ENCODE measurements at places on chromosomes 1 and 21. TPM values are rescaled to one million over a fixed set of nuclear protein-coding genes. Genes with fewer than 3 reads are reported as not detected.
A peak's percentile ranks its signal among the peaks of the same experiment; 100 is the strongest.

The NCMAP gene
- not detected for total RNA-seq

DNA sequence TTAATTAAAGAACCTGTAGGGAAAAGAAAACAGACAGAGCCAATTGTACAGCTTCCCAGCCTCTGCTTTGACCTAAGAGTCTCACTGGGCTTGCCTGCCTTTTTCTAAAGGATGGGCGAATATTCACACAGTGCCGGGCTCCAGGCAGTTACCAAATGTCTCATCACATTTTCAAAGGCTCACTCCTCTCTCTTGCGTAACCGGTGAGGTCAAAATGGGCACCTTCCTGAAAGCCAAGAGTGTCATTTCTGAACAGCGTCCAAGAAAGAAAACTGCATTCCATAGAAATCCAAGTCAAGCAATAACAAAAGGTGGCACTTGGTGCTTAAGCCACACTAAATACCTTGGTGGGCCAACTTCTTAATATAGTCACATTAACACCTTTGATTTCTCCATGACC, 710 bp upstream of the PALMD start:
- DNase-seq: no peak

The ERICH3 gene
- not detected for total RNA-seq

- DNase-seq: peak; percentile 85
Observed at GRCh38 chr1:207822602-207823451, 71.0 kb downstream of the CD46 start.

- DNase-seq: no peak
Observed at GRCh38 chr1:96234299-96234698, 487.3 kb upstream of the PTBP2 start.

The ADCY10 gene
- 1.9 TPM for total RNA-seq

The IGSF9 gene
- total RNA-seq: 0.11 TPM

The FCRL4 gene
- not detected for total RNA-seq

DNA sequence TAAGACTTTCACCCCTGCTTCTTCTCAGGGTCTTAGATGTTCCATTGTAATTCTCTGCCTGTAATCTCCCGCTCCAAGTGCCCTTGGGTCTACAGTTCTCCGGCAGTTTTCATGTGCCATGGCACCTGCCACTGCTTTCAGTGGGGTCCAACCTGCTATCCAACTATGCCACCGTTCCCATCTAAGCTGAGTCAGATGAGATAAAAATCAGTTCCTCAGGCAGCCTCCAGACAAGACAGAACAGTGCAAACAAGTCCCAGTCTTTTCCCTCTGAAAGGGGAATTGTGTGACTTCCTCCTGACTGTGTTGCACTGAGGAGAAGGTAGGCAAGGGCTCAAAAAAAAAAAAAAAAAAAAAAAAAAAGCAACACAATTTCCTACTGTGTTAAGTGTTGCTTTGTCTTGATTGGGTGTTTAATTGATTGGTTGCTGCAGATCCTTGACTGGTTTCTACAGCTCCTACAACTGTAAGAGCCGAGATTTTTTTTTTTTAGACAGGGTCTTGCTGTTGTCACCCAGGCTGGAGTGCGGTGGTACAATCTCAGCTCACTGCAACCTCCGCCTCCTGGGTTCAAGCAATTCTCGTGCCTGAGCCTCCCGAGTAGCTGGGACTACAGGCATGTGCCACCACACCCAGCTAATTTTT, 50.7 kb downstream of the EBNA1BP2 start:
- DNase-seq: no peak

GRCh38 chr1:176164014-176164678, 42.9 kb downstream of the COP1 start:
- no peak for DNase-seq

DNA sequence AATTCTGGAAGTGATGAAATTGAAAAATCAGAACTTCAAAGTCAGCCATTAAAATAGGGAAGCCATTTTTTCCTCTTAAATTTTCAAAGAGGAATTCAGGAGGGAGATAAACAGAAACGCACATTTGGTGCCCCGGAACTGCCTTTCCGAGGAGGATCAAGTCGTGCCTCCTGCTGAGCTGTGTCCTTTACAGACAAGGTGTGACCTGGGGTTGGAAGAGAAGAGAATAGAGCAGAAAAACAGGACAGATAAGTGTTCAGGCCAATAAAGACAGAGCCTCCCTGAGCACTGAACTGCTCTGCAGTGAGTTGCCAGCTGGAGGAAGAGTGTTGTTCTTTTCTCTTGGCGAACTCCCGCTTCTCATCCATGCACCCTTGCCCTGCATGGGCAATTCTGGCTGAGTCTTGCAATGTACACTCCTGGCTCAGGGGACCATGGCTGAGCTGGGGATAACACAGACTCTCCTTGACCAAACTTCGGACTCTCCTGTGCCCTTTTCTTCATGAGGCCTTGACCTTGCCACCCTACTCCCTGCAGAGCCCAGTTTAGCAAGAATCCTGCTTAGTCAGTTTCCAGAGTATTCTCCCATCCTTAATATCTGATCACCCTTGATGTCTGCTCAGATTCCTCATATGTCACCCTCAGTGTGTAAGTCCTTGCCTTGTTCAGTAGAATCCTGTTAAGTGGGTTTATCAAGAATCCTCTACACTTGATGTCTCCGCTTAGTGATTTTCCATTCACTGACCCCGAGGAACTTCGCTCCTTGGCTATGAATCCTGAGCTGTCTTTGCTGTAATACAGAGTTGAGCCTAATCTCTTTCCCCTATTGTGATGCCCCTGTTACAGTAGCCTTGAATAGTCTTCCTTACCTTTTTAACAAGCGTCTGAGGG, 1.3 kb upstream of the MTARC1 start:
- DNase-seq: peak; percentile 55

The PM20D1 gene
- total RNA-seq: not detected

DNA sequence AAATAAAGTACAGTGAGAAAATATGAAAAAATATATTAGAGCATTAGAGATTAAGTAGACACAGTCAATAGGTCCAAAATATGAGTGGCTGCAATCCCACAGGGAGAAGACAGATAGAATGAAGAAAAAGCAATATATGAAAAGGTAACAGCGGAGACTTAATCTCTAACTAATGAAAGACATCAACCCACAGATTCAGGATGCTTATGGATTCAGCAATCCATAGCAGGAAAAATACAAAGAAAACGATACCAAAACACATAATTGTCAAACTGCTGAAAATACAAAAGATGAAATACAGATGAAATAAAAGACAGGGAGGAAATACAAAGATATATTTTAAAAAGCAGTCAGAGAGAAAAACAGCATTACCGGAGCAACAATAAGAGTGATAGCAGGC, 56.7 kb upstream of the SLFNL1 start:
- no peak for DNase-seq

Data from ascending aorta (tissue), 2 donors.